ENCODE measurements at places on chromosomes 1 and 21.

GRCh38 chr1:175508320-175509110, 234.9 kb downstream of the TNR start:
- no peak for DNase-seq

DNA sequence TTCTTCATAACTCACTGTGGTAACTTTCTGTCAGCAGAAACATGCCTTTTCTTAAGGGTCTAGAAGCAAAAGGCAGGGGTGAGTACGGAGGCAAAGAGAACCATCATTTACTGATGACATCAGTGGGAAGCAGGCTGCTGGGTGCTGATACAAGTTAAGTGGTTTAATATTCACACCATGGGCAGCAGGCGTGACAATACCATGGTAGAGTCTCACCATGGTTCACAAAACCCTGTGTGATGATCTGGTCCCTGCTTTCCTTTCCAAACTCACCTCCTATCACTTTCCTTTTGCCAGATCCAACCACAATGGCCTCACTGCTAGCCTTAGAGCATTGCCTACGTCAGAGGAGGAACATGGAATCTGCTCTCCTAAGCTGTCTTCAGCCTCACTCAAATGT, 8.7 kb downstream of the MAB21L3 start:
- DNase-seq = no peak

- DNase-seq = no peak
These were observed 63.1 kb downstream of the BACE2 start for GRCh38 chr21:41231060-41231459.

- DNase-seq = no peak
These were observed 9.7 kb upstream of the SRP9 start for GRCh38 chr1:225767634-225768540.

- no peak for DNase-seq
These were observed 1227.1 kb downstream of the NCAM2 start for GRCh38 chr21:22225299-22225698.

GRCh38 chr1:39269791-39270342, 65.4 kb downstream of the MACF1 start:
- DNase-seq = no peak

- DNase-seq = no peak
These were observed 175.7 kb downstream of the EIF4G3 start for GRCh38 chr1:21001042-21001441.

GRCh38 chr1:109259674-109260557, 10.6 kb downstream of the CELSR2 start:
- no peak for DNase-seq

DNA sequence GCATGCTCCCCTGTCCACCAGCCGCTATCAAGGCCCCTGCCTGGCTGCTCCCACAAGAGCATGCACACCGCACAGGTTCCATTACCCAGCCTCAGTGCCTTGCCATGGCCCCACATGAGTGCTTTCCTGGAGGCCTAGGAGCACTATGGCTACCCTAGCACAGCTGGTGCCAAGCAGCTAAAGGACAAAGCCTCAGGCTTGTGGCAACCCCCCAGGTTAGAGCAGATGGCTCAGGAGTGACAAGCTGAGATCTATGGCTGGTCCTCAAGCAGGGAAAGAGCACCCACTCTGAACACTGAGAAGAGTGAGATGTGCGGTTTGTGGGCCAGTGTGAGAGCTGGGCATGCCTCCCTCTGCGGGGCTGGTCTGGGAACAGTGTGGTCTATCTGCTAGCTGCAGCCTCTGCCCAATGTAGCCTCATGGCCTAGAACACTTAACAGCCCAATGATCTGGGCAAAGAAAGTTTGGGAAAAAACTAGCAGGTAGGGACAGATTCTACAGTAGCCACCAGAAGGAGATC, 129.8 kb downstream of the VAV3 start:
- no peak for DNase-seq

- DNase-seq = no peak
These were observed 95.3 kb downstream of the MTR start for GRCh38 chr1:236890152-236891056.

DNA sequence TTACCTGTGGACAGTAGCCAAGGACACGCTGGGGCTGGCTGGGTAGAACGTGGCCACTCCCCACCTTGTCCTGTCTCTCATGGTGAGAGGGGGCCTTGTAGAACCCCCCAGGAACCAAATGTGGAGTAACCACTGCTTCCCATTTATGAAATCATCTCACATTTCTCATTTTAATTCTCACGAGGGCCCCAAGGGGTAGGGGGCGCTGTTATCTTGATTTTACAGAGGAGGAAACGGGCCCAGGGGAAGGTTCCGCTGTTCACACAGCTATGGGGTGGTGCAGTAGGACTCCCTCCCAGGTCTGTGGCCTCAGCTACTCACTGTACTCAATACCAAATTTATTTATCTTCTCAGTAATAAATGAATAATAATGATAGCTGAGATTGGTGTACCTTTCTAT, 5.5 kb downstream of the SMPDL3B start:
- no peak for DNase-seq

DNA sequence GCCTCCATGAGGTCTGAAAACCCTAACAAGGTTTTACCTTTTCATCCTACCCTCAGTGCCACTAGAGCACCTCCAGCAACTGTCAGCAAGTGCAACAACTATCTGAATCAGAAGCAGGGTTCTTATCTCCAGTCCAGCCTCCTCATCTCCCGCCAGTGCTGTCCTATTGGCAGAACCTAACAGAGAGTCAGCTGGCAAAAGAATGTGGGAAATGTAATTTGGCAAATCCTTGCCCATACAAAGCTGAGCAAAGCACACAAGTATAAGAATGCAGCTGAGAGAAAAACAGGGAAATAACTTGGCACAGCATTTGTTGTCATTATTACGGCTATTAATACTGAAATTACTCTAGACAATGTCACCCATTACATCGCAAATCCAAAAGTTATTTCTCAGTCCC, 124.2 kb downstream of the ATP6V1G3 start:
- DNase-seq = no peak

DNA sequence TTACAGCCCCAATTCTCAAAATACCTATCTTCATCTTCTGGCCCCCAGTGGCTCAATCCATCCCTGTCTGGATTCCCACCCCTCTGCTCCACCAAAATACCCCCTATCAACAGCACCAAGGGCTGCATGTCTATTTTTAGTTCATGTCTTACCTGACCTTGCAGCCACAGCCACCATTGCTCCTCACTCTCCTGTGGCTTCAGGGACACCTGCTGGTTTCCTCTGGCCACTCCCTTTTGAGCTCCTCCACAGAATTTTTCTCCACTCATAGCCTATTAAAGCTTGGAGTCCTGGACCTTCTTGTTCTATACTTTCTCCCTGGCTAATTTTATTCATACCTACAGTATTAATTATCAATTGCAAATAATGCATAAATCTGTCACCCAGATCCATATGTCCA, 125.3 kb upstream of the NGF start:
- DNase-seq = no peak

GRCh38 chr1:167293057-167293456, 72.4 kb downstream of the POU2F1 start:
- no peak for DNase-seq

DNA sequence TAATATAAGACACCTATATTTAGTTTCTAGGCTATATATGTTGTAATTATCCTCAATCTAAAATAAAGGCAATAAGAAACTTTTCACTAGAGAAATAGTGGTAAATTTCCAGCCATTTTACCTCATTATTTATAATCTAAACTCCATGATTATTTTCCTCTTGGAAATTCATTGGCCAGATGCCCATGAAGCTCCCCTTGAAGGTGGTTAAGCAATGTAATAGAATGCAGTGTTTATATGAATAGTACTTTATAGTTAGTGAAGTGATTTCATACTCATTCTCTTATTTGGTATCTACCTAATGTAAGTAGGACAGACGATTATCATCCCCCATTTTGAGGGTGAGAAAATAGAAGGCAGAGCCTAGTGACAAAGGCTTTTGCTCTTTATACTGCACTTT, 26.5 kb downstream of the NFYC start:
- no peak for DNase-seq

- no peak for DNase-seq
These were observed 10.2 kb downstream of the TNFRSF14 start for GRCh38 chr1:2566101-2567045.

GRCh38 chr1:33516891-33517567, 44.6 kb downstream of the ZSCAN20 start:
- DNase-seq = peak; percentile 18

DNA sequence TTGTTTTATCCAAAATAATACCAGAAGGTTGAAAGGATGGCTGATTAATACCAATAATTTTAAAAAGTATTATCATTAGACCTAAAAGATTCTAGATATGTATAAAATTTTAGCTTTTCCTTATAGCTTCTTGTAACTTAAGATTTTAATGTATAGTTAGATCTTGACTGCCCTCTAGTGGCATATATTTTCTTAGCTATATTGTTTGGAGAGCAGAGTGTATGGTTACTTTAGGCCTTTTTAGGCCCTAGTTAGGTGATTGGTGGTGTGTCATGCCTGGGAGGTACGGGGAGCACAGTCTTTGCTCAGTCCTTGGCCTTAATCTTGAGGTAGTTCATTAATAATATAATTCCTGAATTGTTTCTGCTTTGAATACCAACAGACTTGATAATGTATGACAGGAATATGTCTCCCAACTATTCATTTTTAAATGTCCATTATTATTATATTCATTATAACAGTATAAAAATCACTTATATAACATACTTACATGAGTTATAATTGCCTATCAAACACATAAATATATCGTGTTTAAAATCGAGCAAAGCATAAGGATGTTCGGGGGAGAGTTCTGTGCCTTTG, 328.4 kb downstream of the ZP4 start:
- DNase-seq = no peak

DNA sequence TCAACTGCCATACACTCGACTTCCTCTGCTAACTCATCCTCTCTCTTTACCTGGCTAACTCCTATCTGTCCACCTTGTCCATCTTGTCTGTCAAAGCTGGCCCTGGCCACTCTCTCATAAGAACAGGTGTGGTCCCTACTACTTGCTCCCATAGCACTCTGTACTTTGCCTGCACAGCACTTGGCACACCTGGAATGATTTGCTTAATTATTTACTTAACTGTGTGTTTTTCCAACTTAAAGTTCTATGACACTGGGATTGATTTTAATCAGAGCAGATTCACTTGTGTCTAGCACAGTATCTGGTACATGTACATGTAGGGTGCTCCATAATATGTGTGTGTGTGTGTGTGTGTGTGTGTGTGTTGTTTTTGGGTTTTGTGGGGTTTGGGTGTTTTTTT, 111.6 kb downstream of the ZNF281 start:
- DNase-seq = no peak

DNA sequence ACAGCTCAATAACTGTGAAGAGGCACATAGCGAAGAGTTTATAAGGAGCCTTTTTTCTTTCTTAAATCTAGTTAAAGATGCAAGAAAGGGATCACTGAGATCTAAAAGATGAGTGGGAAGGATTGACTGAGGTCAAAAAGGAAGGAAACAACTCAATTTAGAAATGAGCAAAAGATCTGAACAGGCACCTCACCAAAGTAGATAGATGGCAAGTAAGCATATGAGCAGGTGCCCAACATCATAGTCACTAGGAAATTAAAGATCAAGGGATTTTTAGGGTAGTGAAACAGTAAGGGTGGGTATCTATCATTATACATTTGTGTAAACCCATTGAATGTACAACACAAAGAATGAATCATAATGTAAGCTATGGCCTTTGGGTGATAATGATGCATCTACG, 44.6 kb upstream of the CSF1 start:
- no peak for DNase-seq

GRCh38 chr1:108100148-108100547, 100.0 kb downstream of the SLC25A24 start:
- no peak for DNase-seq

DNA sequence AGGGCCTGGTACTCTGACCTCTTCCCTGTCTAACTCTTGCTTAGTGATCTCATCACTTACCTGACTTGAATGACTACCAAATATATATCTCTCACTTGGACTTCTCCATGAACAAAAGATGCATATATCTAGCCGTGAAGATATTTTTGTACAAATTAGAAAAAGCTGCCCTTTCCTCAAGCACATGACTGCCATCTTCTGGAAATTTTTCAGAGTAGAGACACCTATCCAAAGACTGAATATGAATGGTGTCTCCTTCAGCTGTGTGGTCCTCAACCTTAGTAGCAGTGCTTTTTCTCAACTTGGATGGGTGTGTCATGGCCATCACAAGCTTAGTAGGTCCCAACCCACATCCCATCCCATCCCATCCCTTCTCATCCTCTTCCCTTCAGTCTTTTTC, 142.3 kb downstream of the DNM3 start:
- no peak for DNase-seq

DNA sequence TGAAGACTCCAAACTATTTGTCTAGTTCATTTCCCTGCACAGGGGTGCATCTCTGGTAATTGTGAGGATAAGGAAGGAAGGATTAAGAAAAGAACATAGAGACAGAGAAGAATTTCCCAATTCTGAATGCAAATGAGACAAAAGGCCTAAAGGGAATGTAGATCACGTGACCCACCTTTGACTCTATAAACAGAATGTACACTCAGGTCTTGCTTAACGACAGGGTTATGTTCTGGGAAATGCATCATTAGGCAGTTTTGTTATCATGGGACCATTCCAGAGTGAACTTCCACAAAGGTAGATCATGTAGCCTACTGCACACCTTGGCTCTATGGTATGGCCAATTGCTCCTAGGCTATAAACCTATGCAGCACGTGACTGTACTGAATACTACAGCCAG, 252.3 kb upstream of the ZP4 start:
- DNase-seq = no peak

DNA sequence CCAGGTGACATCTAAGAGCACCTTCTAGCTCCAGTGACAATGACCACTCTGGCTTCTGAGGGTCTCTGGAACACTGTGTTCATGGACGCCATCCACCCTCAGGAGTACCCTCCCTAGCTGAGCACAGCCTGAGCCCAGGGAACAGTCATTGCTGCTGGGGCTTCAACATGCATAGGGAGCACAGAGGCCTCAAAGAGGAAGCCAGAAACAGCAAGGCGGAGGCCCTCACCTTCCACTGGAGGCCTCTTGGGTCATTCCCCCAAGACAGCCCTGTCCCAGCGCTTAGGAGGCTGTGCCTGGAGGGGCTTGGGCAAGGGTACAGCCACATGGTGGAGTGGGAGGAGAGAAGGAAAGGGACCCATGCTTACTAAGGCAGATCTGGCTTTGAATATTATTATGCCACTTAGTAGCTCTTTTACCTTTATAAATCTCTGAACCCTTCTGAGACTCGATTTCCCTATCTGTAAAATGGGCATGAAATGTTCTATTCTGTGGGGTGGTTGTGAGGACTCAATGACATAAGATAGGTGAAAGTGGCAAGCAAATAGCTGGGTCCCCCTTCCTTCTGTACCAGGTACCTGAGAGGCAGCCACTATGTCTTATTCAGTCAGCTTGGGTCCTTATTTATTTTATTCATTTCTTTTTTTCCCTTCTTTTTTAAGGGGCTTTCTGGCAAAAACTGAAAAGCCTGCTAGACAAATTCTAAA, 32.8 kb downstream of the PTAFR start:
- no peak for DNase-seq

GRCh38 chr1:4119516-4120220, 219.6 kb upstream of the C1orf174 start:
- no peak for DNase-seq

- DNase-seq = no peak
These were observed 104.6 kb downstream of the CACNA1E start for GRCh38 chr1:181587870-181588438.

Data from substantia nigra (tissue), 51 donors.